NCI-H2081 treated with DMSO at 0.1 percent for 48 hours (cell line): ENCODE measurements at places on chromosomes 11 and 22.

- DNase-seq: no peak
These were observed 806.3 kb downstream of the BRD1 start for GRCh38 chr22:49021131-49021925.

DNA sequence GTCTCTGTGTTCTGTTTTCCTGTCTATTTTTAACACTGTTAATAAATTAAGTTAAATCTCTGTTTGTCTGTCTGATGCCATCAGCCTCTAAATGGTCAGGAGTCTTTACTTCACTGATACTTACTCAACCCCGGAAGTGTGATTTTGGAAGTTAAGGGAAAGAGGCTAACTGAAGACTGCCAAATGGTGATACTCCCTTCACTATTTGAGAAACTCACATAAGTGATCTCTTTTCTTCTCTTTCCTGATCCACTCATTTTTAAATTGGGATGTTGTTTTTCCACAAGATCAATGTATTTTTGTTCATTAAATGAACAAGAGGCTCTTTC lies 389 bp upstream of the CASP12 start:
- DNase-seq: no peak

GRCh38 chr22:43882122-43882767 lies 9.6 kb downstream of the PNPLA5 start:
- DNase-seq: no peak

- DNase-seq: no peak
These were observed 50.0 kb upstream of the CCDC89 start for GRCh38 chr11:85735876-85736460.
